Endothelial cell (in vitro differentiated cells): ENCODE measurements at places on chromosomes 11 and 22.

DNA sequence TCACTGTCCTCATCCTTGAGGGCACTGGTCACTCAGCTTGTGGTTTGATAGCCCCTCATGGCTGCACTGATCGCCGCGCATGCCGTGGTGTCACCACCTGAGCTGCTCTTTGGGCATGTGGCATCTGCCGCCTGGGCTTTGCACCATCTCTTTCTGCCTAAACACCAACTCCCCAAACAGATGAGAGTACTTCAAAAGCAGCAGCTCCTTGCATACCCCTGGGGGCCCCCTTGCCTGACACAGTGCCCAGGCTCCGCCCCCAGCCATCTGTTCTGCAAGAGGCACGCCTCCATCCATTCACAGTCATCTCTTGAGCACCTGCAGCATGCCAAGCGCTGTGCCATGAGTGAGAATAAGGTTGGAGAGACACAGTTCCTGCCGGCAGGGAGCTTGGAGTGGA, 104.5 kb upstream of the B3GAT1 start:
- DNase-seq: no peak

DNA sequence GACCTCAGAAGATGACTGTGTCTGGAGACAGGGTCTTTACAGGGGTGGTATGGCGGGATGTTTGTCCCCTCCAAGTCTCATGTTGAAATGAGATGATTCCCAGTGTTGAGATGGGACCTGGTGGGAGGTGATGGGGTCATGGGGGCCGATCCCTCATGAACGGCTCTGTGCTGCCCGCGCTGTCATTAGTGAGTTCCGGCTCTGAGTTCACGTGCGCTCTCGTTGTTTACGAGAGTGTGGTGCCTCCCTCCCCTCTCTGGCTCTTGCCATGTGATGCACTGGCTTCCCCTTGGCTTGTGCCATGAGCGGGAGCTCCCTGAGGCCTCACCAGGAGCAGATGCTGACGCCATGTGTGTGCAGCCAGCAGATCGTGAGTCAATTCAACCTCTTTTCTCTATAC, 830.8 kb downstream of the TBC1D22A start:
- DNase-seq: no peak

- peak; percentile 86 for DNase-seq
Observed at GRCh38 chr11:72831521-72832300, 17.5 kb downstream of the ATG16L2 start.

DNA sequence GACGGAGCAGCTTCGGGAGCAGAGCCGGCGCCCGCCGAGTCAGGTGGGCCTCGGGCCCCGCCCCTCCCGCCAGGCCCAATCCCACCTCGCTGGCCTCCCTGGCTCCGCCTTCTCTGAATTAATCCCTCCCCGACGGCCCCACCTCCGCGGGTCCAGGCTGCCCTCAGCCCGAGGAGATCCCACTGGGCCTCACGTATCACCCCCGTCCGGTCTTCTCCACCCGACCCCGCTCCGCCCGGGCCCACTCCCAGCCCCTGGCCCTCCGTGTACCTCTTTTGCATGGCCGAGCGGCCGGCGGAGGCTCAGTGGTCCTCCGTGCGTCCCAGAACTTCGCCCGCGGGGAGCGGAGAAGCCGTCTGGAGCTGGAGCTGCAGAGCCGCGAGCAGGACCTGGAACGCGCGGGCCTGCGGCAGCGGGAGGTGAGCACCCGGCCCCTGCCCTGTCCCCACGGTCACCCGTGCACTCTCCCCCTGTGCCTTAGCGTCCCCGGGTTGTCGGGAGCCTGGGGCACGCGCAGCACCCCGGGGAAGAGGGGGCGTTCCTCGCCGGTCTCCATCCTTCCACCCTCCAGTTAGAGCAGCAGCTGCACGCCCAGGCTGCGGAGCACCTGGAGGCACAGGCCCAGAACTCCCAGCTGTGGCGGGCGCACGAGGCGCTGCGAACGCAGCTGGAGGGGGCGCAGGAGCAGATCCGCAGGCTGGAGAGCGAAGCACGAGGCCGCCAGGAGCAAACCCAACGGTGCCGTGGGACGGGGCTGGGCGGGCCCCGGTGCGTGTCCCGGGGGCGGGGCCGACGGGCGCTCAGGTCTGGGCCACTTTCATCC, 2.2 kb upstream of the CD151 start:
- DNase-seq: peak; percentile 79

DNA sequence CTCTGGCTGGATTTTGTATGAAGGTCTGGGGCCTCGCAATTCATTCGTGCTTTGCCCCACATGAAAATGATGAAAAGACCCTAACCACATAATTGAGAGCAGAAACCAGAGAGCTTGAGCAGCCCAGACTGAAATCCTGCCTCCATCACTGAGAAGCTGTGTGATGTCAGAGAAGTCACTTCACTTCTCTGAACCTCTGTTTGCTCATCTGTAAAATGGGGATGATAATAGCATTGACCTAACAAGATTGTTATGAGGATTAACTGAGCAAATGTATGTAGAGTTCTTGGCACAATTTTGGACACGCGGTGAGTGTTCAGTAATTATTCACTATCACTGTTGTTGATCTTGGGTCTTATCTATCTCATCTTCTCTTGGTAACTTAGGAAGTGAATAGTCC, 56.2 kb upstream of the ASPHD2 start:
- DNase-seq: no peak

DNA sequence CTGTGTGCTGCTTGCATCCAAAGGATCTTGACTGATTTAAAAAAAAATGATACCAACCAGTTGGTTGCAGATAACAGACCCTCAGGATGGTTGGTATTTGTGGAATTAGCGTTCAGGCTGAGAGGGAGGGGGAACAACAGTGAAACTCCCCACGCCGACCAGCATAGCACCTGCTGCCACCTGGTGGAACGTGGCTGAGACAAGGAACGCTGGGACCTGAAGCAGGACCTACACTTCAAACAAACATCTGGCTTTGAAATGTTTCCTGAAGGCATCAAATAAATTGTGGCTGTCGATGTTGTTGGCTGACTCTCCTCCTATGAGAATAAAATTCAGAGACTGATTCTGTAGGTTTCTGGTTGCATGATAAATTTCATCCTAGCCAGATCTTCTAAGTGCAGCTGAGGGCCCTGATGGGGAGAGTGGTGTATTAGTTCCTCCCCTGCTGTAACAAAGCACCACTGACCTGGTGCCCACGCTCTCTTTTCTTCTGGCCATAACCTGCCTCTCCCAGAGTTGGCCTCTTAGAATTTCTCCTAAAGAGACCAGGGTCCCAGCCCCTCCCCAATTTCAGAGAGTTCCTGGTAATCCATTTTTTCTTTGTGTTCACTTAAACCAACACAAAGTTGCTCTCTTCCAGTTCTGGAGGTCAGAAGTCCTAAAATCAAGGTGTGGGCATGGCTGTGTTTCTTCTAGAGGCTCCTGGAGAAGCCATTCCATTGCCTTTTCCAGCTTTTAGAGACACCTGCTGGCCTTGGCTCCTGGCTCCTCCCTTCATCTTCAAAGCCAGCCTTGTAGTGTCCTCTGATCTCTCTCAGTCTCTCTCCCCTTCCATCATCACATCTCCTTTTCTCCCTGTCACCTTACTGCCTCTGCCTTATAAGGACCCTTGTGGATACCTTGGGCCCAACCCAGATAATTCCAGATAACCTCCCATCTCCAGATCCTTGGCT, 17.3 kb downstream of the APOL2 start:
- peak; percentile 53 for DNase-seq

DNA sequence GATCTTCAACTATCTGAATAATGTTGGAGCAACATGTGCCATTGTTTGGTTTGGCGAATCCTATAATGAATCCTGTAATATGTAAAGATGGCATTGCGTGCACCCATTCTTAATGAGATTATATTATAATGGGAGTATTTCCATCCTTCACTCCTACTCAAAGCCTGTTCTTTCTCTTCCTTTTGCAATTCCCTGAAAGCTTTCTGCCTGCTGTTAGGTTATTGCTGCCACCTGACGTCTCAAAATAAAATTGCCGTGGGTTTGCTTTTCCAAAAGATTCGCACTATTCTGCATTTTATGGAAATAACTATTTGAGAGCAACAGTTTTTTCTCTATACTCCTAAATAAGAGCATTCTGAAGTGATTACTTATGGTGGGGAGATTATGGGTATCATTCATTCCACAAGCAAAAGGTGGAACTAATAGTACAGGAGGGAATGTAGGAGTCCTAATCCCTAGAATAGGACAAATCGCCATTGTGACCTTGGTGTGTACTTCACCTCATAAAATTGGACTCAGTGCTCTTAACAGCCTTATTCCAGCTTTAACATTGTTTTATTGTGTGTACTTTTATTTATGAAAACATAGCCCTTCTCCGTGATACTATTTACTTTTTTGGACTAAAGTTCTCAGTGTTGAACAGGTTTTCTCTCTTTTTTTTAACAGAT, 69.6 kb upstream of the ALKBH3 start:
- DNase-seq: no peak

GRCh38 chr11:107770551-107770951, 58.7 kb upstream of the SLN start:
- DNase-seq: no peak

DNA sequence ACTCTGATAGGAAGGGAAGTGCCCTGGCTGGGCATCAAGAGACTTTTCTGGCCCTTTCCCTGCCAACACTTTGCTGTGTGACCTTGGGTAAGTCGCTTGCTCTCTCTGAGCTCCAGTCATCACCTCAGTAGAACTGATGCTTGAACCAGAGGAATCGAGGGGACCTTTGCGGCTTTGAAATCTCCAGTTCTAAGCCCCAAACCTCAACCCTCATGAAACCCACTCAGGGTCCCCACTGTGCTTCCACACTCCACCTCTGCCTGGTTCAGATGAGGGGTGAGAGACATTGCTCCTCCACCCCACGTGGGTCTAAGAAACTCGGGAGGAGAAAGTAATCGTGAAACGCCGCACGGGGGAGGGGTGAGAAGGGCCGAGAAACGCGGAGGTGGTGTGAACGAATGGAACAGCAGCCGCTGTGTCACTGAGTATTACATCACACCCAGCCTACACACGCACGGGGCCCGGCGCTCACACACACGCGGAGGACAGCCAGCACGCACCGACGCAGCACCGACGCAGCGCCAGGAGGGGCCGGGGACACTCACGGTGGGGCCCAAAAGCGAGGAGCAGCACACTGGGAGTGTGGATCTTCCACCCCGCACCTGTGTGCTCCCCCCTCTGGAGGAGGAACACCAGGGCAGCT, 4.3 kb downstream of the RTN4RL2 start:
- DNase-seq: no peak

GRCh38 chr11:9001736-9002135, 2.1 kb downstream of the NRIP3 start:
- DNase-seq: no peak

DNA sequence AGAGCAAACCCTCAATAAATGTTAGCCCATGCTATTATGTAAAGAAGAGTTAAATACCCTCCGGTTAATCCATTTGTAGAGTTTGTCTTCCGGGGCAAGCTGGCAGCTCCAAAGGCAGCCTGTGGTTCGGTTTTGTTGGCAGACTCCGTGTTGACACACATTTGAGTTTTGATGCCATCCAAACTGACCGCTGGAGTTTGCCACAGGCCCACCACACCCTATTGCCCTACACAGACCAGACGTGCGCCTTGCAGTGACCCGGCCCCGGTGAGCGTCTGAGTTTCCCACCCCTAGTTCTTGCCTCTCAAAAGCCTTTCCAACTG, 25.1 kb downstream of the ELFN2 start:
- DNase-seq: no peak

DNA sequence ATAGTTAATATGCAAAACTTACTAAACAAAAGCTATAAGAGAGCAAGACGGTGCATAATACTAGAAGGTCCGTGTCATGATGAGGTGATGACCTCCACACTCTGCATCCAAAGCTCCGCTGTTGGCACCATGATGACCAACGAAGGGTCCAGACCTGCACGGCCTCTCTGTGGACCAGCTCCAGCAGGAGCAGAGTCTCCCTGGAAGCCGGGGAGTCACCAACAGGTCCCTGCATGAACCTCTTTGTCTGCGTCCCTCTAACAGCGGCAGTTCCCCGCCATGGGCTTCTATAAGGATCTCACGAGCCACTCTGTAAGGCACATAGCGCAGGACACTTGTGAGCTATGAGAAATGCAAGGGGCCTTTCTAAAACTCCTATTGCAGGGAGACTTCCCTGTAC, 517.3 kb downstream of the BRD1 start:
- peak; percentile 0 for DNase-seq

- DNase-seq: no peak
Observed at GRCh38 chr11:68118706-68119448, 2.3 kb downstream of the CHKA start.

GRCh38 chr11:2203440-2204259, 32.0 kb upstream of the TH start:
- DNase-seq: no peak

DNA sequence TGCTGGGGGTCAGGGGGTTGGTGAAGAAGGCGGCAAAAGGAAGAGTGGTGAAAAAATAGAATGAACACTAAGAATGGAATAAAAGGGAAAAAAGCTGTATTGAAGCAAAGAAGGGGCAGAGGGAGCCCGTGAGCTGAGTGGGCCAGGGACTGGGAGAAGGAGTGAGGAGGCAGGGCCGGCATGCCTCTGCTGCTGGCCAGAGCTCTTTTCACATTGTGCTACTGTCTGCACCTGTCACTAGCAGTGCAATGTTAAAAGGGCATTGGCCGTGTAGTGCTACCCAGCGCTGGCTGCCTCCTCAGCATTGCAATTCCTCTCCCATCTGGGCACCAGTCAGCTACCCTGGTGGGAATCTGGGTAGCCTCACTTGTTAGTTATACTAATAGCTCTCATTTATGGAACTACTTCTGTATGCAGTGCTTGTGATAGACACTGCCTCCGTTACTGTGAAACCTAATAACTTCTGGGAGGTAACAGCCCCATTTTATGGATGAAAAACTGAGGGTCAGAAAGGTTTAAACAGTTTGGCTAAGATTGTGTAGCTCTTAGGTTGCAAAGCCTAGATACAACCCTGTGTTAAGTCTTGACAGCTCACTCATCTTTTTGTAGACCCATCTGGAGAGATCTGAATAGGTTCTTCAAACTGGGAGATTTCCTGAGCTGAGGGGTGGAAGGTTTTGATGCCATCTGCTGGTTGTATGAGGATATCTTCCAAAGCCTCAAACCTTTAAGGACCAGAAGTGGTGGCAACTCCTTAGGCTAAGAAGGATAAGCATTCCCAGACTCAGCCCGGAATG, 8.5 kb downstream of the YPEL4 start:
- no peak for DNase-seq

- DNase-seq: no peak
Observed at GRCh38 chr11:112296044-112296443, 35.4 kb upstream of the PLET1 start.

DNA sequence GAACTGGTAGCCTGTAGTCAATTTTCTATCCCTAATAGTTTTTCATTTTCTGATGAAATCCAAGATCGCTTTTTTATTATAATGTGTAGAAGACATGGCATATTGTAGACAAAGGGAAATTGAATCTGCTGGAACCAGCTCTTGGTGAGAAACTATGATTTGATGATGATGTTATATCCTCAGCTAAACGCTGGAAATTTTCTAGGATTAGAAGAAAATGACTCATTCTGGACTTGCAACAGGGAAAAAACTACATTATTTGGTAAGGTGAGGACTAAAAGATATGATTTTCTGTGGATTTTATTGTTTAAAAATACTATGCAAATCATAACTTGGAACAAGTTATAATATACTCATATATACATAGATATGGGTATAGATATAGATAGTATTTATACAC, 14.1 kb upstream of the PGM2L1 start:
- DNase-seq: no peak
